CD4-positive, alpha-beta memory T cell (primary cell): ENCODE measurements at places on chromosomes 11 and 22. TPM values are rescaled to one million over a fixed set of nuclear protein-coding genes. Genes with fewer than 3 reads are reported as not detected.

The FOLH1 gene
- total RNA-seq: not detected

The GTF2H1 gene
- total RNA-seq: 60.1 TPM

The SLC43A3 gene
- 15.6 TPM for total RNA-seq

The ELFN2 gene
- 0.55 TPM for total RNA-seq

- peaks cover 25% of the 10 kb centered on the region for H3K4me1 ChIP-seq
- no peak overlapping the region for H3K27ac ChIP-seq
- H3K36me3 ChIP-seq: no peaks in the 10 kb centered on the region
- H3K4me3 ChIP-seq: no peak overlapping the region
These were observed 12.6 kb upstream of the GDPD5 start for GRCh38 chr11:75538150-75538942.

The FGF19 gene
- not detected for total RNA-seq

- no peaks in the 10 kb centered on the region for H3K27me3 ChIP-seq
- peak overlapping the region; percentile 22 for H3K27ac ChIP-seq
These were observed 15.9 kb downstream of the RHOG start for GRCh38 chr11:3824714-3825472.

DNA sequence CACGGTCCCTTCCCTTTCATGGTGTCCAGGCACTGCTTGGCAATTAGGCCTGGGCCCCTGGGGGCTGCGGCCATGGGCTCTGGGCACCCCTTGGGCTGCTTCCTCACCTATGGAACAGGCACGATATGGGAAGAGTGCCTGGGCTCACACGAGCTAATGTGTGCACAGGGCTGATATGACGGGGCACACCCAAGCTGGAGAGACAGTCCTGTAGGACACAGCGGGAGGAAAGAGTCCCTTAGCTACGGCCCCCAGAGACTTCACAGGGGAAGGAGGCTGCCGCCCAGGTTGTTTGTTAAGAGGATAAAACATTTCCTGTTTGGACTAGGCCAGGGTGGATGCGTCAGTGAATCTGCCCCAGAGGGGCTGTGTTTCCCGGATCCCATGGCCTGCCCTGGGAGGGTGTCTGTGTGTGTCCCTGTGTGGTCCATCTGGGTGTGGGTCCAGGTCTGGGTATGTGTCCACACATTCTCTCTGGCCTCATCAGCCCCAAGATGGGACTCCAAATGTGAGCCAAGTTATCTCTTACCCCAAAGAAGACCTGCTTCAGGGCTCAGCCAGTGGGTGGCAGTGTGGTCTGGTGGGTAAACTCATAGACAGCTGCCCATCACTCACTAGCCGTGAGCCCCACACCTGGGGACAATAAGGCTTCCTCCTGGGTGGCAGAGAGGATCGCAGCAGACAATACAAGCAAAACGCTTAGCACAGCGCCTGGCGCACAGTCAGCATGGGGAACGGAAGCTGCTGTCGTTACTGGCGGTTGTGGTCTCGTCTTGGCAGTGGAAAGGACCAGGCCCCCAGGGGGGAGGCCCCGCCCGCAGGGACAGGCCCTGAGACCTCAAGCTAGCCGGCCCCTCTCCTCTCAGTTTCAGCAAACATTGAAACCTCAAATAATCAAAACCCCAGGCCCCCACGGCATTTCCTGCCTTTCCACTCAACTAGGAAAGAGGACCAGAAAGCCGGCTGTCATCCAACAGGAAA is 3.2 kb upstream of the EMID1 start:
- no peaks in the 10 kb centered on the region for H3K27me3 ChIP-seq
- H3K27ac ChIP-seq: no peak overlapping the region
- DNase-seq: peak; percentile 21
- no peak overlapping the region for H3K4me3 ChIP-seq
- H3K36me3 ChIP-seq: no peaks in the 10 kb centered on the region
- H3K4me1 ChIP-seq: peaks cover 17% of the 10 kb centered on the region

- DNase-seq: no peak
- no peaks in the 10 kb centered on the region for H3K4me1 ChIP-seq
- H3K27ac ChIP-seq: no peak overlapping the region
- H3K27me3 ChIP-seq: no peaks in the 10 kb centered on the region
- no peak overlapping the region for H3K4me3 ChIP-seq
- no peaks in the 10 kb centered on the region for H3K36me3 ChIP-seq
These were observed 423.9 kb upstream of the CHORDC1 start for GRCh38 chr11:90646706-90647105.

DNA sequence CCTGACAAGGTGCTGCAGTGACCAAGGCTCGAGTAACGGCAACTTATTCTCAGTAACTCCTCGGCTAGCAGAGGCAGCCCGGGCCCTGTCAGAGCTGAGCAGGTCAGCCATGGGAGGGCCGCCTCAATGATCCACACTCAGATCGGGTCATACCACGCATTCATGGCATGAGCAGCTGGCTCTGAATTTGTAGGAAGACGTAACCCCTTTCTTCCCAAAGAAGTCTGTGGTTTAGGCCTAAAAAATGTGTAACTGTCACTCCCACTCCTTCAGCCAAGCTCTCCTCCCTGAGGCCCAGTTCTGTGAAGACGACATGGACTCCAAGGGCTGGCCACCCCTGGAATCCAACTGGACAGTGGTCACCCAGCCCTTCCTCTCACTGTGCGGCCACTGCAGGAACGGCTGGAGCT is 30.0 kb downstream of the PPP2R1B start:
- no peak overlapping the region for H3K4me3 ChIP-seq
- H3K36me3 ChIP-seq: peaks cover 12% of the 10 kb centered on the region
- H3K4me1 ChIP-seq: no peaks in the 10 kb centered on the region
- no peak overlapping the region for H3K27ac ChIP-seq

- no peak overlapping the region for H3K4me3 ChIP-seq
- DNase-seq: no peak
- H3K4me1 ChIP-seq: peaks cover 20% of the 10 kb centered on the region
- H3K27ac ChIP-seq: no peak overlapping the region
These were observed 3.4 kb upstream of the NDUFC2 start for GRCh38 chr11:78083021-78083420.

The GRAP2 gene
- total RNA-seq: 134 TPM
